ENCODE measurements at places on chromosomes 1 and 21.

DNA sequence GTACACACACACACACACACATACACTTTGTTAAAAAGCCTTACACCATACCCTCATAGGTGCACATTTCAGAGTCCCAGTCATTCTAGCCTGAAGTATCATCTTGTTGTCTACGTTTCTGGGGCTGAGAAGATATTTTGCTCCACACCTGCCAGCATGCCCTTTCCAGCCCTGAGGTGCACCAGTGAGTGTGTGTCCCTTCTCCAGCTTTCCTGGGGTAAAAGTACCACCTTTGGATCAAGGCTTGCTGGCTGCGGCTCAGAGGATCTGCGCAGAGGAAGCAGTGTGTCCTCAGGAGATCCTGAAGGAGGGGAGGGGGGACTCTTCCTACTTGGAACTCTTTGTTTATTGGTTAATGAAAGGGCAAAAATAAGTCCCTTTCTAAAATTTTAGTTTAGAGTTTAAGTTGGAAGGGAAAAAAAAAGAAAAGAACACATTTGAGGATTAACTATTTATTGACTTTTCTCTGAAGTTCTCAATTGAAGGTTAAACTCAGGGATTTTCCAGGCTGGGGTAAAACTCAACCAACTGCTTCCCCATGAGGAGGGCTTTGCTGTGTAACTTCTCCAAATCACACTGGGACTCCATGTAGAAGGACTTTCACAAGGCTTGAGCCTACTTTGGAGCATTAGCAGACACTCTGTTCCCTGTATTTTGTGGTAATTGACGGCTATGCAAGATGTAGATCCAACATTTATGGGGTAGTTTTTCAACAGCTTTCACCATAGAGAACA lies 200.3 kb upstream of the SGIP1 start:
- DNase-seq: no peak

DNA sequence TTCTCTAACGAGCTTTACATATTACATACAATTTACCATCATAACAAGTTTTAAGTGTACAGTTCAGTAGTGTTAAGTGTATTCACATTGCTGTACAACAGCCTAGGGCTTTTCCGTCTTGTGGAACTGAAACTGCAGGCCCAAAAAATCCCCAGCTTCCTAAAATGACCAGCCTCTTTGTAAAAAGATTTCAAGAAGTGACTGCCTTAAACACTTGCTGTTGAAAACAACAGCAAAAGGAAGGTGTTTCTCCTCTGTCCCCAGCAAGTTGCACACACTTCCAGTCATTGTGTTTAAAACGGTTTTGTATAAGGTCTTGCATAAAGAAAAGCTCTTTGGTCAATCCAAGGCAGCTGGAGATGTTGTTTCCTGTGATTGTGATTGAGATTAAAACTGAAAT lies 16.0 kb upstream of the GBP1 start:
- DNase-seq: no peak

DNA sequence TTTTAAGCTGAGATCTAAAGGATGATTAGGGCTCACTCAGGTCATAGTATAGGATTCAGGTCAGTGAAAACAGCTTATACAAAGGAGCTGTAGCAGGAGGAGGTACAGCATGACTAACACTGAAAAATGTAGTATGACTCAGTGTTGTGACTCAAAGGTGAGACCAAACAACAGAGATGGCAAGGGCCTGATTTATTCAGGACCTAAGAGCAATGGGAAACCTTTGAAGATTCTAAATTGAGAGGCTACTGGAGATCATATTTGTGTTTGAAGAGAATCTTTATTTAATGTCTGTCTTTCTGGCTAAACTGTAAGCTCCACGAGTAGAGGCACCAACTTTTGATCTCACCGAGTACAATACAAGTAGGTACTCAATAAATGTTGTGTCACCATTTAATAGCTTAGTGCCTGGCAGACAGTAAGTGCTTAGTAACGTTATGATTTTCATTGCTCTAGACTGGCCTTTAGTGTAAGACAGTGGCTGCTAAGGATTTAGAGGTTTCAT lies 43.5 kb downstream of the PRKAA2 start:
- DNase-seq: no peak

- peak; percentile 55 for DNase-seq
Measured at GRCh38 chr21:36330904-36331303, 10.9 kb downstream of the MORC3 start.

DNA sequence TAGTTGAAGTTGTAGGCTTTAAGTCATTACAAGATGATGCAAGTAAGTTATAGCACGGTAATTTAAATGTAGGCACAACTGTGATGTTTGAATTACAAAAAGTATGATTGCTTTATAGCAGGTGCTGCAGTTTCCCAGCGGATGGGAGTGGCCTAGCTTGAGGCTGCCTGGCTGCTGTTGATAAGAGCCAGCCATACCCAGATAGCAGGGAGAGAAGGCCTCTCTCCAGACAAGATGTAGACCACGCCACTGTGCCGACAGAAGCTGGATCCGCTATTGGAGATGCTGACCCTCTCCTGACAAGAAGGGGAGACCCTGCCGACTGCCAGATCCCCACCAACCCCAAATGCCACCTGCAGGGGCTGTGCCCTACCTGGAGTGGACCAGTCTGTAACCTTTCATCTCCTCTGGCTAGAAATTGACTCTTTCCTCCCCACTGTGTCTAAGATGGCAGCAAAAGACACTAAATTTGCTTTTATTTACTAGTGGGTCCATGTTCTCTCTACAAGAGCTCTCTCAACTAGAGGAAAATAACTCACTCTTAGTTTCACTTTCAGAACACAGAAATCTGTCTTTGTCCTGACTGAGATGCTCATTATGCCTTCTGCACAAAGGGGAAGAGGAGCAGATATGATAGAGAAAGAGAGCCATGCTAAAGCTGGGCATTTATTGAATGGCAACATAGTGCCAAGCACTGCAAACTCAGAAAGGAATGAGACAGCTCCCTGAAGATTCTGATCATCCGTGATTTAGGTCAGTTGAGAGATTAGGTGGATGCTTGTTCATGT lies 127.9 kb downstream of the URB2 start:
- no peak for DNase-seq

Data from stimulated activated CD4-positive, alpha-beta T cell treated with anti-CD3 and anti-CD28 coated beads, Interleukin-15, amount 100 ng/mL, for 24 hours (primary cell).